ENCODE measurements at places on chromosomes 3 and 15.
A peak's percentile ranks its signal among the peaks of the same experiment; 100 is the strongest.

GRCh38 chr3:126186749-126187148 is 6.4 kb upstream of the ALDH1L1 start:
- no peaks in the 10 kb centered on the region for H3K4me1 ChIP-seq
- H3K4me3 ChIP-seq: no peak overlapping the region
- H3K27me3 ChIP-seq: peaks cover 54% of the 10 kb centered on the region
- DNase-seq: no peak
- H3K27ac ChIP-seq: no peak overlapping the region

GRCh38 chr3:195285372-195285771 is 14.4 kb upstream of the XXYLT1 start:
- H3K27me3 ChIP-seq: no peaks in the 10 kb centered on the region
- DNase-seq: no peak
- no peak overlapping the region for H3K4me3 ChIP-seq
- no peak overlapping the region for H3K27ac ChIP-seq
- H3K36me3 ChIP-seq: peaks cover 14% of the 10 kb centered on the region
- peaks cover 24% of the 10 kb centered on the region for H3K4me1 ChIP-seq

- peaks cover 4% of the 10 kb centered on the region for H3K27me3 ChIP-seq
- no peaks in the 10 kb centered on the region for H3K36me3 ChIP-seq
- H3K27ac ChIP-seq: no peak overlapping the region
- peaks cover 23% of the 10 kb centered on the region for H3K4me1 ChIP-seq
- peak overlapping the region; percentile 15 for H3K4me3 ChIP-seq
- DNase-seq: no peak
Measured at GRCh38 chr15:57668016-57668415, 38.5 kb upstream of the POLR2M start.

DNA sequence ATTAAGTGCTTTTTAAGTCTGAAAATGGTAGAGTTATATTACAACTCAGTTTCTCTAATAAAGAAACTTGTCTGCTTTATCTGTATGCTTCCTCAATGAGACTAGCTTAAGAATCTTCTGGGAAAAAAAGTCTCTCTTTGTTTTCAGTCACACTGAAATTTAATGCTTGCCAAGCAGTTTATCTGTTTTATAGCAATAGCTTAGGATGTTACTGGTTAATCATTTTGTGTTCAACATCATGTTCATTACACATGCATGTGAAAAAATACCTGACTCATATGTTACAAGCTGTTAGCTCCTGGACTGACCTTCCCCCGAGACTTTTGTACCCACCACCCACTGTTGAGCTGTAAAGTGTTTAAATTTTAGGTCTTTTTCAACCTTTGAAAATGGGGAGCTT is 706.2 kb upstream of the CBLB start:
- peaks cover 43% of the 10 kb centered on the region for H3K4me1 ChIP-seq
- DNase-seq: no peak
- H3K4me3 ChIP-seq: no peak overlapping the region
- H3K27me3 ChIP-seq: no peaks in the 10 kb centered on the region
- no peaks in the 10 kb centered on the region for H3K36me3 ChIP-seq

GRCh38 chr3:144774897-144775296 is 803.3 kb downstream of the DIPK2A start:
- H3K27me3 ChIP-seq: no peaks in the 10 kb centered on the region
- no peak overlapping the region for H3K4me3 ChIP-seq
- no peak overlapping the region for H3K27ac ChIP-seq
- no peak for DNase-seq
- no peaks in the 10 kb centered on the region for H3K4me1 ChIP-seq

GRCh38 chr15:82536409-82537350 is 3.6 kb downstream of the RPS17 start:
- peaks cover 12% of the 10 kb centered on the region for H3K27me3 ChIP-seq
- peaks cover 68% of the 10 kb centered on the region for H3K36me3 ChIP-seq
- H3K27ac ChIP-seq: peak overlapping the region; percentile 65
- no peak for DNase-seq

DNA sequence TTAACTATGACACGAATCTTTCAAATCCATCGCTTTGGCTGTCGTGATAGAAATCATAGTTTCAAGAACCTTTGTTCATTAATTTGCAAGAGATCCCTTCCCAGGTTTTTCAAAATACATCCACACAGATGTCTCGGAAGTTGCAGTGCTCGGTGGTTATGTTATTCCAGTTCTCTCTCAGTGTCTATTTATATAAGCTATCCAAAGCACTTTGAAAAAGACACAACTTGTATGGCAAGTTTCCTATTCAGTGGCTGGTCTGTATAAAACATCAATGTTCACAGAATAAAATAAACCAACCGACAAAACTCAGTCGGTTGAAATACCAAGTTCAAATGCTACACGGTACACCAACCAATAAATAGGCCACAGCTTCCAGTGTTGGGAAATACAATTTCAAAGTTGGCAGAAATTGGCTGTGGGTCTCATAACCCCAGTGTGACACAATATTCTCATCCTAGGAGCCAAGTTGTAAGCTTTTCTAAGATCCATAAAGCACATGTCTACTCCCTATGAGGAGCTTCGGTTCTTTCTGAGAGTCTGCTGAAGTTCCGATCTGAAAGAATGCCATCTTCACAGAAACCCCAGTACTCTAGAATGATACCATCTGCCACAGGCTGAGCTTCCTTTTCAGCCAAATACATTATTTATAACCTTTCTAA is 23.7 kb downstream of the SATB1 start:
- no peak overlapping the region for H3K4me3 ChIP-seq
- no peaks in the 10 kb centered on the region for H3K4me1 ChIP-seq
- peaks cover 8% of the 10 kb centered on the region for H3K27me3 ChIP-seq
- H3K36me3 ChIP-seq: no peaks in the 10 kb centered on the region

GRCh38 chr15:45674677-45675076 is 39.8 kb downstream of the SQOR start:
- H3K36me3 ChIP-seq: peaks cover 41% of the 10 kb centered on the region
- H3K27ac ChIP-seq: no peak overlapping the region
- H3K4me1 ChIP-seq: peaks cover 15% of the 10 kb centered on the region
- H3K4me3 ChIP-seq: no peak overlapping the region
- no peak for DNase-seq

- H3K27ac ChIP-seq: no peak overlapping the region
- H3K4me3 ChIP-seq: no peak overlapping the region
- DNase-seq: no peak
- H3K4me1 ChIP-seq: peaks cover 15% of the 10 kb centered on the region
- H3K36me3 ChIP-seq: no peaks in the 10 kb centered on the region
- H3K27me3 ChIP-seq: peaks cover 5% of the 10 kb centered on the region
Measured at GRCh38 chr3:176513604-176514003, 683.7 kb downstream of the TBL1XR1 start.

GRCh38 chr15:39106950-39107349 is 473.9 kb upstream of the THBS1 start:
- H3K4me1 ChIP-seq: peaks cover 69% of the 10 kb centered on the region
- peaks cover 62% of the 10 kb centered on the region for H3K36me3 ChIP-seq
- H3K27me3 ChIP-seq: no peaks in the 10 kb centered on the region
- H3K27ac ChIP-seq: no peak overlapping the region
- no peak overlapping the region for H3K4me3 ChIP-seq

DNA sequence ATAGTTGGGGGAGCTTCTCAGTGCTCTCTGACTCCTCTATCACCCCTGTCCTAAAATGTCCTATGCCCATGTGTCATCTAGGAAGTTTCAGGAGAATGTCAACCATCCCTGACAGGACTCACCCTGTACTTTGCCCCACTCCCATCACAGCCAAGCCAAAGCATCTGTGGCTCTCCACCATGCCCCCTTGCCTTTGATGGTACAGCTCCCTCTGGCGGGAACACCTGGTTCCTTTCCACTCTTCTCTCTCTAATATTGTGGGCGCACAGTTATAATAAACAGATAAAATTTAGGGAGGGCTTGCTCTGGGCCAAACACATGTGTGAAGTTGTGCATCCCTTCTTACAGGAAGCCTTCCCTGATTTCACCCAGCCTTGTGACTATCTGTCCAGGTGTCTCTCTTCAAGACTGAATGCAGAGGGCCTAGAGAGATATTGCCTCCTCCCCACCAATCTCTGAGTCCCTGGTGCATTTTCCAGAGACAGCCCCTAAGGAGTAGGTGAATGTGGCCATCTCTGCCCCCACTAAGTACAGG is 62.8 kb downstream of the ISG20 start:
- peaks cover 14% of the 10 kb centered on the region for H3K27me3 ChIP-seq
- H3K36me3 ChIP-seq: no peaks in the 10 kb centered on the region
- H3K4me1 ChIP-seq: peaks cover 28% of the 10 kb centered on the region
- no peak overlapping the region for H3K4me3 ChIP-seq
- no peak for DNase-seq

GRCh38 chr3:107465064-107465631 is 57.6 kb upstream of the BBX start:
- DNase-seq: no peak
- no peak overlapping the region for H3K4me3 ChIP-seq
- peaks cover 14% of the 10 kb centered on the region for H3K27me3 ChIP-seq
- H3K36me3 ChIP-seq: no peaks in the 10 kb centered on the region
- no peak overlapping the region for H3K27ac ChIP-seq
- no peaks in the 10 kb centered on the region for H3K4me1 ChIP-seq

DNA sequence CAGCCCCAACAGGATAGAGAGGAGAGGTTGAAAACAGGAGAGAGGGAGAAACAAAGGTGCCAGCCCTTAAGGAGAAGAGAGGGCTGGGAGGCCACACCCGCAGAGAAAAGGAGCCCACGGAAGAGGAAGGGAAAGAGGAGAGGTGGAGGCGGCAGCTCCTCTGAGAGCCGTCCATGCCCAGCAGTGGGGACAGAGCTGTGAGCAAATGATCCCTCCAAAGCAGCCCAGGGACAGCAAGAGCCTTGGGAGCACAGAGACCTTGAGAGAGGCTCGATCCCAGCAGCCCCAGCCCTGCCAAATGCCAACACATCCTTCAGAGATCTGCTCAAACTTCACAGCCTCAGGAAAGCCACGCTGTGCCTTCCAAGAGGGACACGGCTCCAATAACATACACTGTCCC is 66.7 kb upstream of the CORO2B start:
- 0 out of 2 replicates have a peak overlapping the region, but pooled peaks have one; percentile 0 for H3K4me3 ChIP-seq
- H3K4me1 ChIP-seq: peaks cover 20% of the 10 kb centered on the region
- H3K36me3 ChIP-seq: peaks cover 8% of the 10 kb centered on the region
- peak overlapping the region; percentile 7 for H3K27ac ChIP-seq
- DNase-seq: no peak
- peaks cover 19% of the 10 kb centered on the region for H3K27me3 ChIP-seq

DNA sequence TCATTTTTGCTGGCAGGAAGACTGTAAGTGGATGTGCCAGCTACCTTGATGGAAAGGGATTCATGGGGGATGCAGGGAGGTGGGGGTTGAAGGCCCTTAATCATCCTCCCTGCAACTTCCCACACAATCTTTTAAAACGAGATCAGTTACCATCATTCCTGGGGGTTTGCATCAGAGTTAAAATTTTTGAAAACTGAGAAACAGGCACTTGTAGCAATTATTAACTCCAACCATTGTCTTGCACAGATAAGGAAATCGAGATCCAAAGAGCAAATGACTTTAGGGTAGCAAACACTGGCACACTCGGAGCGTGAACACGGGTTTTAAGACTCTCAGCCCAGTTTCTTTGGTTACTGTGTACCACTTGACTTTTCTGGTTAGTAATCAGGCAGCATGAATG is 41.9 kb downstream of the GPD1L start:
- no peaks in the 10 kb centered on the region for H3K36me3 ChIP-seq
- no peaks in the 10 kb centered on the region for H3K27me3 ChIP-seq
- H3K4me3 ChIP-seq: no peak overlapping the region
- no peak overlapping the region for H3K27ac ChIP-seq
- peaks cover 19% of the 10 kb centered on the region for H3K4me1 ChIP-seq

DNA sequence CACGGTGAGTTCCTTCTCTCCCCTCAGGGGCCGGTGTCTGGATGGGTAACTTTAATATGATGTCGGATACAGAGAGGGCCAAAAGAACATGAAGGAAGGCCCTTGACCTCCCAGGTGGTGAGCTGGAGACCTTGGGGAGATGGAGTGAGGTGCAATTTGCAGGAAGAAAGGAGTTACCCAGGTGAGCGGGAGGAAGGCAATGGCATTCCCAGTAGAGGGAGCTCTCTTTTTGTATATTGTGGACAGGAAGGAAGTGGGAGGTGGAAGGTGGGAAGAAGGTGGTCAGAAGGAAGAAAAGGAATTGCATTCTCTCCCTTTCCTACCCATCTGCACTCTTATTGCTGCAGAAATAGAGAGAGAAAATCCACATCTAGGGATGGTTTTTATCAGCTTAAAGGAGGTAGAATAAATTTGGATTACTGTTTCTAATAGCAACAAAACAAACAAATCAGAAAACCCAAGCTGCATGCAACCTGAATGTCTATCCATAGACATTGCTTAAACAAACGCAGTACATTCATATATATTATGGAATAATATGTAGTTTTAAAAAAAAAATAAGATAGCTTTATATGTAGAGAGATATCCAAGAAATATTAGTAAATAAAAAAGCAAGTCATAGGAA is 169.0 kb upstream of the TSC22D2 start:
- DNase-seq: no peak
- H3K27me3 ChIP-seq: no peaks in the 10 kb centered on the region
- peak overlapping the region; percentile 59 for H3K27ac ChIP-seq

- DNase-seq: no peak
- H3K4me3 ChIP-seq: no peak overlapping the region
- H3K4me1 ChIP-seq: no peaks in the 10 kb centered on the region
Measured at GRCh38 chr15:65962187-65962586, 92.9 kb downstream of the RAB11A start.

- peaks cover 29% of the 10 kb centered on the region for H3K27me3 ChIP-seq
- peak overlapping the region; percentile 70 for H3K4me3 ChIP-seq
- H3K4me1 ChIP-seq: peaks cover 42% of the 10 kb centered on the region
- peak overlapping the region; percentile 69 for H3K27ac ChIP-seq
- DNase-seq: peak; percentile 63
Measured at GRCh38 chr15:68484696-68485400, 52.9 kb upstream of the ITGA11 start.

- no peaks in the 10 kb centered on the region for H3K27me3 ChIP-seq
- H3K36me3 ChIP-seq: peaks cover 26% of the 10 kb centered on the region
- H3K4me1 ChIP-seq: peaks cover 42% of the 10 kb centered on the region
- H3K4me3 ChIP-seq: no peak overlapping the region
- H3K27ac ChIP-seq: peak overlapping the region; percentile 52
Measured at GRCh38 chr15:44545913-44546802, 9.2 kb downstream of the EIF3J start.

- H3K27me3 ChIP-seq: peaks cover 2% of the 10 kb centered on the region
- no peaks in the 10 kb centered on the region for H3K4me1 ChIP-seq
- no peak overlapping the region for H3K4me3 ChIP-seq
- H3K36me3 ChIP-seq: peaks cover 28% of the 10 kb centered on the region
- DNase-seq: no peak
Measured at GRCh38 chr3:175818811-175819464, 959.8 kb downstream of the NAALADL2 start.

GRCh38 chr15:31434588-31435260 is 108.1 kb downstream of the KLF13 start:
- H3K4me3 ChIP-seq: peak overlapping the region; percentile 87
- no peaks in the 10 kb centered on the region for H3K36me3 ChIP-seq
- H3K4me1 ChIP-seq: peaks cover 28% of the 10 kb centered on the region

DNA sequence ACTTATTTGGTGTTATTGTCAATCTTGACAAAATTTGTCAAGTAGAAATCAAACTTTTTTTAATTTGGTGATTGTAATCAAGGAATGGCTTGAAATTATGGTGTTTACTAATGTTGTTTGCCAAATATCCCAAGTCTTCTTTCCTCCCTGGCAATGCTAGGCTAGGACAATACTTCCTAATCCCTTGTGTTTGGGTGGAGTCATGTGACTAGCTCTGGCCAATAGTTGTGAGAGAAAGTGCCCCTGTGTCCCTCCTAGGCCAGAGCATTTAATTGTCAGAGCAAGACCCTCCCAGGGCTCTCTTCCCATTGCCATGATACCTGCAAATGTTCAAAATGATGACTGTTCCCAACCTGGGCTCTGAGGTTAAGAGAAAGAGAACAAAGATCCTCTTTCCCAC is 132.7 kb downstream of the ANXA2 start:
- no peaks in the 10 kb centered on the region for H3K36me3 ChIP-seq
- H3K27me3 ChIP-seq: peaks cover 10% of the 10 kb centered on the region
- no peak overlapping the region for H3K4me3 ChIP-seq
- DNase-seq: no peak
- no peaks in the 10 kb centered on the region for H3K4me1 ChIP-seq
